T-helper 2 cell treated with Interferon-gamma antibody and Interleukin-4, amounts not matched to agents 5 μg/mL and 100 μg/mL, for 36 hours (primary cell): ENCODE measurements at places on chromosomes 5 and 9.

DNA sequence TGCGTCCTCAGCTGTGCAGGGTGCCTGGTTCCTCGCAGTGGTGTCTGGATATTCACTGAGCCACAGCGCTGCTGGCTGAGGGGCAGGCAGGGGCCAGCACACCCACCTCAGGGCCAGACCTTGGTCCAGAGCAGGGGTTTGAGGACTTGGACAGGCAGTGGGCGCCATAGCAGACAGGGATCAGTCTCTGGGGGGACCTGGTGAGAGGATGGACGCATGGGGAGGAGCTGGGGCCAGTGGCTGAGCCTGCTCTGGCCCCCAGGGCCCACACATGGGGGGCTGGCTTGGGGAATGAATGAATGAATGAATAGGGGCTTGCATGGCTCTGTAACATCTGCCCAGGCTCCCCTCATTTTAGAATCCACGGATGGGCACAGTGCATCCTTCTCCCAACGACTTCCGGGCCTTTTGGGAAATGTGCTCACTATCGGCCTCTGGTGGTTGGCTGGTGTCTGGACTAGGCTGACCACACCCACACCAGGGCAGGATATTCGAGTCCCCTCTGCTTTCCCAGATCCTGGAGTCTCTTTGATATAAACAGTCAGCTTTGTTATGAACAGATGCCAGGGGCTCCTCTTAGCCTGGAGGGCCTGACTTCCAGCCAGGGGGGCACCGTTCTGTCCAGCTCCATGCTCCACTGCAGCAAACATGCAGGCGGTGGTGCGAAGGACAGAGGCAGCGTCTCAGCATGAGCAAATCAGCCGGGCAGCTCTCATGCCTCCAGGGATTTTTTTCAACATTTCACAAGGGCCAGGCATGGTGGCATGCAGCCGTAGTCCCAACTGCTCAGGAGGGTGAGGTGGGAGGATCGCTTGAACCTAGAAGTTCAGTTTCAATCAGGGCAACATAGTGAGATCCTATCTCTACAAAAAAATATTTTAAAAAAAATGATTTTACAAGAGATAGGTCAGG is 62.6 kb downstream of the NEK6 start:
- DNase-seq, result peak; percentile 29

GRCh38 chr5:40738502-40738901 is 17.3 kb downstream of the TTC33 start:
- no peak for DNase-seq

DNA sequence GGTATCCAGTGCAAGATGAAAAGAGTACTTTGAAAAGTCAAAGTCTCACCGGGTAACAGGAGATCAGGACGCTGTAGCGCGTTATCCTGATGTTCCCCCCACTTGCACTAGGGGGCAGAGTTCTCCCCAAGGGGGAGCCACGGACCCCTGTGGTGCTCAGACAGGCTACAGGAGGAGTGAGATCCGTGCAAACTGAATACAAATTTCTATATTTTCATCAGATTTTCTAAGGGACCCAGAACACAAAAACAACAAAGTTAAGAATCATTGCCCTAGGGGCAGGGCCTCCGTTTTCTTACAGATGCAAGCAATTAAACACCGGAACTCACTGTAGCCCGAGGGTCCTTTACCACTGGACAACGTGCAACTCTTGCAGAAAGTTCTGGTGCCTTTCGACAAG is 2.0 kb downstream of the MYO10 start:
- peak; percentile 14 for DNase-seq

- no peak for DNase-seq
These were observed 31.7 kb downstream of the CEP72 start for GRCh38 chr5:643811-644271.

- no peak for DNase-seq
These were observed 17.8 kb downstream of the ATP6V0E1 start for GRCh38 chr5:173001229-173001841.

GRCh38 chr5:1466631-1467265 is 21.5 kb upstream of the SLC6A3 start:
- no peak for DNase-seq

GRCh38 chr9:4887556-4887955 is 94.8 kb downstream of the RCL1 start:
- DNase-seq, result no peak

DNA sequence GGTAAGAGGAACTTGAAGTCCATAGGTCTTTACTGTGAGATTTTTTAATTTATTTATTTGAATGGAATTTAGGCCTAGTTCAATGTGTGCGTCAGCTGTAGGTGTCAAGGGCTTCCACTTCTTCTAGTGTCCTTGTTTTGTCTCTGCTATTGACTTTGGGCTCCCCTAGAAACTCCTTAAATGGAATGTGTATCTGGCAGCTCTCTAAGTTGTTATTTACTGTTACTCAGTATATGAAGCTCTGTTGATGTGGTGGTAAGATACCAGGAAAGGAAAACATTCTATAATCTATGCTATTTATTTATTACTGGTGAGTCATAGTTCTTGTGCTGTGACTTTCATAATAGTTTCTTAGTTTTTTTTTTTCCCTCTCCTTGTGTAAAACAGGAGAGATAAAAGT is 97.1 kb downstream of the GABRA1 start:
- DNase-seq, result no peak

GRCh38 chr5:62369039-62369438 is 34.7 kb downstream of the DIMT1 start:
- DNase-seq, result no peak

- DNase-seq, result no peak
These were observed 207.0 kb downstream of the DEPDC1B start for GRCh38 chr5:60492958-60493357.

GRCh38 chr5:127440831-127441230 is 76.6 kb upstream of the PRRC1 start:
- no peak for DNase-seq

GRCh38 chr9:130323051-130323745 is 57.6 kb downstream of the HMCN2 start:
- no peak for DNase-seq

GRCh38 chr5:76472335-76473008 is 69.4 kb downstream of the IQGAP2 start:
- no peak for DNase-seq

- no peak for DNase-seq
These were observed 383.2 kb downstream of the PLK2 start for GRCh38 chr5:58076483-58077257.

DNA sequence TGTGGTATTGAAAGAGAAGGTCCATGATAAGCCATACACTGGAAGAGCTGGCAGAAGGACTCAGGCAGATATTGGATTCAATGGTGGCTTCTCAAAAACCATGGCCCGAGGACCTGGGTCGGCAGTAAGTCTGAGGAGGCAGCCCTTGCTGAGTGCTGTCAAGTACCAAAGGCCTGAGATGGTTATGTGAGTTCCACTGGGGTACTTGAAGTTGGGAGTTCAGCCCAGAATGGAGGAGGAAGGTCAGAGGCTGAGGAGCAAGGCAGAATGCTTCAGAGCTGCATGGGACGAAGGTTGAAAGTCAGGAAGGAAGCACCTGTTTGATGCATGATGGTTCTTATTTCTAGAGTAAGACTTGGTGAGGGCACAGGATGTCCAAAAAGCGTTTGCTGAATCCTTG is 194.9 kb downstream of the DIRAS2 start:
- DNase-seq, result no peak

DNA sequence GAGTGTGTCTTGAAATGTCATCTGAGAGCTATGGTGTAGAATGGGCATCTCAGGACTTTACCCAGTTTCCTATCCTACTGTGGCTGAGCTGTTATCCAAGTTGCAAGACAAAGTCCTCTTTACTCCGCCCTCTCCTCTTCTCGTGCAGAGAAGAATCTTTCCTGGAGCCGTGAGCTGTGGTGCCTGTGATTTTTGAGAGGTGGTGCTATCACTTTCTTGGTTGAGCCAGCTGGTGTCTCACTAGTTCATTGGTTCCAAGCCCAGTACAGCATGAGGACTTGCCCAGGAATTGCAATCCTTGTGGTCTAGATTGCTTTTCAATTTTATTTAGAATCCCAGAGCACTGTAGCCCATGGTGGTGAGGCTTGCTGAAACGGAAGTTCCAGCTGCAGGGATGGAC is 2300.3 kb downstream of the MAT2B start:
- no peak for DNase-seq

- DNase-seq, result no peak
These were observed 64.5 kb downstream of the SERINC5 start for GRCh38 chr5:80191397-80191796.

DNA sequence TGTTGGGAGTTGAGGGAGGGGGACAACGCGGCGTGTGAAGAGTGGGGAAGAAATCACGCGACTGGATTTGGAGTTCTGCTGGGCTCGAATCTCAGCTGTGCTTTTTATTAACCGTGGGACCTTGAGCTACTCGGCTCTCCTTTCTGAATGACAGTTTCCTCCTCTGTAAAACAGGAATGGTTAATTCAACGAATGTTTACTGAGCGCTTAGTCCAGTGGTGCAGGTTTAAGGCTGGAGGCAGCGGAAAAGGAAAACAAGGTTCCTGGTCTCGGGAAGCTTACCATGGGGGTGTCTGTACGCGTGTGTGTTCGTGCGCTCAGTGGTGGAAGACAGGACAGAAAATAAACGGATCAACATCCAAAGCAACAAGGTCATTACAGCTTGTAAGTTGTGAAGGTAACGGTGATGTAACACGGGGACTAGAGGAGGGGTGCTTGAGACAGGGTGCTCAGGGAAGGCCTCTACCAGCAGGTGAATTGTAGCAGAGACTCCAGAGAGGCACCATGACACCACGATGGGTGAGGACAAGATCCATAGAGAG is 277 bp downstream of the EIF4E1B start:
- DNase-seq, result no peak

- no peak for DNase-seq
These were observed 664 bp upstream of the RAB3C start for GRCh38 chr5:58582019-58582802.

DNA sequence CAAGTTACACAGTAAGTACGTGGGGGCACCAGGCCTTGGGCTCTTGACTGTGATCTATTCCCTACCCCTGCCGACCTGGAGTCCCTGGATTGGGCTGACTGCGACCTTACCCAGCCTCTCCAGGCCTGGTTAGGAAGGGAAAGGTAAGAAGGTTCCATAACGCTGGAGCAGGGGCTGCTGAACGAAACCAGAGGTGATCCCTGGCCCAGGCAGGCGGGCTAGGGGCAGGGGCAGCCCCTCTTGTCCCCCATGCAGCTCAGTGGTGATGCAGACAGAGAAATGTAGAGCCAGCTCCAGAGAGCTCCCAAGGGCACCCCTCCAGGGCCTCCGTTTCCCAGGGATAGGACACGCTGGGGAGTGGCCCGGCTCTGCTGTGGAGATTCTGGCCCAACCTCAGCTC is 14.1 kb downstream of the PRRX2 start:
- DNase-seq, result no peak

DNA sequence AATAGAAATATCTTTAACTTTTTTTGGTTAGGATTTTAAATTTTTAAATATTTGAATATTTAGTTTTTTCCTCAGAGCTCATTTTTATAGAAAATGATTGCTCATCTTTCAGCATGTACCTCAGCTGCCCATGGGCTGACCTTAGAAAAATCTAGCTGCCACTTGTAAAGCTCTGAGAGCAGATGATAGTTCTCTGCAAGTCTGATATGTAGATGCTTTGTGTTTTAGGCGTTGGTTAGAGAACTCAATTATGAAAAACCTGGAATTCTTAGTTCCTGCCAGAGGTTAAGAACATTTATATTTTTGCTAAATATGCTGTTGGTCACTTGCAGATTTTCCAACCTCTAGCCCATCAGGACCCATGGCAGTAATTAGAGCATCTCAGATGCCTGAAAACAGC is 15.1 kb downstream of the OTULIN start:
- DNase-seq, result no peak

DNA sequence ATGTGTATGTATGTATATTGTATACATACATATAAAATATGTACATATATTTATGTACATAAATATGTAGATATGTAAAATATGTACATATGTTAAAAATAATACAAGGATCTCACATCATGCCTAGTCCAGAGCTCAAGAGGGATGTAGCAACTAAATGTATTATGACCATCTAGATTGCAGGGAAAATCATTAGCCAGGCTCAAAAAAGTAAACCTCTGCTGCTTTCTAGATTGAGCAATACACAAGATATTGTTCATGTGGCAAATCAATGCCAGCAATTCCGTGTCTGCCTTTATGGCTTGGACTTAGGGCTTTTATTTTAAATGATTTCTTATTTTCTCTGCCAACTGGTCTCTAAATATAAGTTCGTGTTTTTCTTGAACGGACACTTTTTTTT is 65.2 kb downstream of the RAI14 start:
- no peak for DNase-seq

- no peak for DNase-seq
These were observed 239.0 kb downstream of the PBX3 start for GRCh38 chr9:125985998-125986655.

GRCh38 chr9:19379697-19380046 is 364 bp downstream of the RPS6 start:
- no peak for DNase-seq
